ENCODE measurements at places on chromosomes 3 and 15.

GRCh38 chr3:184563561-184563925 lies 2.0 kb downstream of the EPHB3 start:
- no peak for DNase-seq

- no peak for DNase-seq
Observed at GRCh38 chr3:38278841-38279240, 3.3 kb upstream of the SLC22A14 start.

GRCh38 chr3:60803216-60804173 lies 447.8 kb downstream of the FHIT start:
- DNase-seq: no peak

DNA sequence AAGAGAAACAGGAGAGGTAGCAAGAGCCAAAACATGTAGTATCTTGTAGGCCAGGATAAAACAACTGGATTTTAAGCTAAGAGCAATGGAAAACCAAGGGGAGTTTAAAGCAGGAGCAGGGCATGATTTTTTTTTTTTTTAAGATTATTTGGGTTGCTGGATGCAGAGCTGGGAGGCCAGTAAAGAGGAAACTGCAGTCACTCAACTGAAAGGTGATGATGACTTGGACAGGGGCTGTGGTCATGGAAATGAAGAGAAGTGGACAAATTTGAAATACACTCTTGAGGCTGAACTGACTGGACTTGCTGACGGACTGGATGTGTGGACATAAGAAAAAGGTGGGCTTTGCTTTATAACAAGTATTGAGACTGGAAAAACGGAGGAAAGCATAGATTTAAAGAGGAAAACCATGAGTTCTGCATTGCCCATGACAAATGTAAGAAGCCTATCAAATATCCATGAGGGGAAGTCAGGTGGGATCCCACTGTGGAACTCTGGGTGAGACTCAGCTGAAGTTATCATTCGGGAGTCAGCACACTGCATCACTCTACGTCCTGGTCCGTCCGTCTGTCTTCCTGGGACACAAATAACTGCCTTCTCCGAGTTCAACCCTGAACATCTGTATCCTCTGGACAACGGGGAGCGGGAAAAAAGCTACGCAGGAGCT lies 688 bp downstream of the XPC start:
- no peak for DNase-seq

DNA sequence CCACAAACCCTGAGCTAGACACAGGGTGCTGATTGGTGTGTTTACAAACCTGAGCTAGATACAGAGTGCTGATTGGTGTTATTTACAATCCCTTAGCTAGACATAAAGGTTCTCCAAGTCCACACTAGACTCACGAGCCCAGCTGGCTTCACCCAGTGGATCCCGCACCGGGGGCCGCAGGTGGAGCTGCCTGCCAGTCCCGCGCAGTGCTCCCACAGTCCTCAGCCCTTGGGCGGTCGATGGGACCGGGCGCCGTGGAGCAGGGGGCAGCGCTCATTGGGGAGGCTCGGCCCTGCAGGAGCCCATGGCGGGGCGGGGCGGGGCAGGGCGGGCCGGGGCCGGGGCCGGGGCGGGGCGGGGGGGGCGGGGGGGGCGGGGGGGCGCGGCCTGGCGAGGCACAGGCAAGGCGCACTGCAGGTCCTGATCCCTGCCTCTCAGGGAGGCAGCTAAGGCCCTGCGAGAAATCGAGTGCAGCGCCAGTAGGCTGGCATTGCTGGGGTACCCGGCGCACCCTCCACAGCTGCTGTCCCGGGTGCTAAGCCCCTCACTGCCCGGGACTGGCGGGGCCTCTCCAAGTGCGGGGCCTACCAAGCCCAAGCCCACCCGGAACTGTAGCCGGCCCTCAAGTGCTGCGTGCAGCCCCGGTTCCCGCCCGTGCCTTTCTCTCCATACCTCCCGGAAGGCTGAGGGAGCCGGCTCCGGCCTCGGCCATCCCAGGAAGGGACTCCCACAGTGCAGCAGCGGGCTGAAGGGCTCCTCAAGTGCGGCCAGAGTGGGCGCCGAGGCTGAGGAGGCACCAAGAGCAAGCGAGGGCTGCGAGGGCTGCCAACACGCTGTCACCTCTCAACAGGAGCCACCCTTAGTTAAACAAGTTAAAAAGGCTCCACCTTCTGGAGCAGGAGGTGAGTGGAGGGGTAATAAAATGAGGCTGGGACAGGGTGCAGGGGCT lies 9.8 kb upstream of the TMEM40 start:
- no peak for DNase-seq

DNA sequence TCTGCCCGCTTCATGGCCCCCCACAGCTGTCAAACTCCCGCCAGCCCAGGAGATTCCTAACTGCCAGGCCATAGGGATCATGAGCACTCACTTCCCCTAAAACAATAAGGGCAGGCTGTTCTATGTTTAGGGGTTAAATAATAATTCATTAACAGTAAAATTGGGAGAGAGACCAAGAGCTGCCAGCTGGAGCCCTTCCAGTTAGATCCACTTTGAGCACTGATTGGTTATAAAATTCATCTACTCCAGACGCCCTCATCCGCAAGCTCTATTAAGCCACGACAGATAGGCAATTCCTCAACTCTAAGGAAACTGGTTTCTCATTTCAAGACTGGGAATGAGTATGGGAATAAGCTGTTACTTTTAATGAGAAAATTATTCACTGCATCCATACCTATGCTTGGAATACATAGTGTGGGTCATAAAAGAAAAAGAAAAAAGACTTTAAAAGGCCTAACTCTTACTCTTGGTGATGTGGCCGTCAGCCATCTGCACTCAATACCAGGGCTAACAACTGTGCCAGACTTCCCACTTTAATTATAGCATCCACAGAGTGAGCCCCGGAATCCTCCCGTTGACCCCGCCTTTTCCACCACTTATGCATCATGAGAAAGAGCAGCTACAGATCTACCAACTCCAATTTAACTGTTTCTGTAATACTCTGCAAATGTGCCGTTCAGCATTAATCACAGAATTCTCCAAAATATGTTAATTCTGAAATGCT lies 44.5 kb downstream of the IL17RD start:
- DNase-seq: no peak

DNA sequence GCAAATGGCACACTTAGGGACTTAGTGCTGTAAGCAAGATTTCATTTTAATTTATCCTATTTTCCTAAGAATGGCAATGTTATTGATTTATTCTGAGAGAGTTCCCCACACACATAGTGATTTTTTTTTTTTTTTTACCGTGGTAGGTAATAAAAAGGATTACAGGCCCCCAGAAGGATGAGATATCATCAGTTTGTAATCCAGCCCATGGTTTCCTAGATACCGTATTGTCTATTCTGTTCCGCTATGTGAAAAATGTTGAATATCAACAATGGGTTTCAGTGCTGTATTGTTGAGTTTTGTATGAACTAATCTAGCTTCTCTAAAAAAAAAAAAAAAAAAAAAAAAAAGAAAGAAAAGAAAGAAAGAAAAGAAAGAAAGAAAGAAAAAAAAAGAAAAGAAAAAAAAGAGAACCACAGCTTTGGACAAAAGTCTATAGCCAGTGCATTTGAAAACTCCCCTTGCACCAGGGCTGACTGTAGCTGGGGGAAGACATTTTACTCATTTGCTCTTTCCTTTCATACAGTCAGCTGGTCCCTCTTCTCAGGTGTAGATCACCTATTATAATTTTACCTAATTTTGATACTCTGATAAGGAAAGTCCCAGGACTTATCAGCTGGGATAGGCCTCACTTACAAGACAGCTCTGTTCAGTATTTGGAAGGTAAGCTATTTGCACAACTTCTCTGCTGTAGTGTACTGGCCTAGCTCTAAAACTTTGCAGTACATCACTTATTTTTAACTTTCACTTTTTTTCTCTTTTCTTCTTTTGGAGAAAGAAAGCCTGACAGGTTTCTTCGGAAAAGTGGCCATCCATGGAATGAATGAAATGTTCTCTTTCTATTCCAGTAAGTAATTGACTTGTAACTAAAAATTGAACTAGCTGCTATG lies 101.4 kb upstream of the SOX2 start:
- DNase-seq: peak; percentile 30

- DNase-seq: no peak
Observed at GRCh38 chr15:25931851-25932250, 68.7 kb upstream of the ATP10A start.

- DNase-seq: peak; percentile 71
Observed at GRCh38 chr3:101248736-101249135, 71.6 kb downstream of the IMPG2 start.
